ENCODE measurements at places on chromosomes 12 and 14. TPM values are rescaled to one million over a fixed set of nuclear protein-coding genes. Genes with fewer than 3 reads are reported as not detected.

DNA sequence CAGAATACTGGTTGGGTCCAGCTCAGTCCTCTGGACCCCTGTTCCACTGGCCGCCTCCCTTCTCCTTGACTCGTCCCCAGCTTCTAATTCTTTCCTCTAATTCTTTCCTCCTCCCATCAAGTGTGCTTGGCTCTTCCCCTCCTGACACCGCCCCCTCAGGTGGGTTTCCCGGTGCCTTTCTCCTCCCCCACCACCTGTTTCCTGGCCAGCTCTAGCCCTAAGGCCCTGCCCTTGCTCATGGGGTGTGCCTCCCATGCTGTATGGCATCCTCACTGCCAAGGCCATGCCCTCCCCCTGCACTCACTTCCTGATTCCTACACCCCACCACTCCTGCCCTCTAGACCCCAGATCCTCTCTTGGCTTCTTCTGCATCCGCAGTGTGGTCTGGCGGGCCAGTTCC, 12.1 kb upstream of the EML1 start:
- DNase-seq = no peak

DNA sequence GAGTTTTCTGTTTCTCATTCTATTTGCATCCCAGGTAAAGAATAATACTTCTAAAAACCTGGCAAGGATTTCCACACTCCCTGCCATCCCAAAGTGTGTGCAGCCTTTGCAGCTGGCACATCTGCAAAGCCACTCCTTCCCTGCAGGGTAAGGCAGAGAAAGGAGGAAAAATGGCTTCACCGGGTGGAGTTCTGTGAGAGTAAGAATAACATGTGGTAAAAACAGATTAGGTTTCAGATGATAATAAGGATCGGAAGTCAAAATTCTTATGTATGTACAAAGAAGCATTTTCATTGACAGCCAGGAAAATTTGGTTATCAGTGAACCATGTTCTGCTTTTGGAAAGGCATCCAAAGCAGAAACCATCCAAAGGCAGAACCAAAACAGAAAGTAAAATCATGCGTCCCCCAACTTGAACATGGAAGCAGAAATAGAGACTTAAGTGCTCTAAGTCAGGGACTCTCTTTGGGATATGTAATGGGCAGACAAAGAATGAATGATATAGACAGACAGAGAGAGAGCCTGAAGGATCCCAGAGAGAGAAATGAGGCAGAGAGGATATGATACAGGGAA, 192.6 kb upstream of the CCDC196 start:
- DNase-seq = no peak

- DNase-seq = no peak
Measured at GRCh38 chr12:53586745-53587144, 39.4 kb downstream of the ATF7 start.

- DNase-seq = no peak
Measured at GRCh38 chr14:74988993-74989392, 13.7 kb upstream of the EIF2B2 start.

DNA sequence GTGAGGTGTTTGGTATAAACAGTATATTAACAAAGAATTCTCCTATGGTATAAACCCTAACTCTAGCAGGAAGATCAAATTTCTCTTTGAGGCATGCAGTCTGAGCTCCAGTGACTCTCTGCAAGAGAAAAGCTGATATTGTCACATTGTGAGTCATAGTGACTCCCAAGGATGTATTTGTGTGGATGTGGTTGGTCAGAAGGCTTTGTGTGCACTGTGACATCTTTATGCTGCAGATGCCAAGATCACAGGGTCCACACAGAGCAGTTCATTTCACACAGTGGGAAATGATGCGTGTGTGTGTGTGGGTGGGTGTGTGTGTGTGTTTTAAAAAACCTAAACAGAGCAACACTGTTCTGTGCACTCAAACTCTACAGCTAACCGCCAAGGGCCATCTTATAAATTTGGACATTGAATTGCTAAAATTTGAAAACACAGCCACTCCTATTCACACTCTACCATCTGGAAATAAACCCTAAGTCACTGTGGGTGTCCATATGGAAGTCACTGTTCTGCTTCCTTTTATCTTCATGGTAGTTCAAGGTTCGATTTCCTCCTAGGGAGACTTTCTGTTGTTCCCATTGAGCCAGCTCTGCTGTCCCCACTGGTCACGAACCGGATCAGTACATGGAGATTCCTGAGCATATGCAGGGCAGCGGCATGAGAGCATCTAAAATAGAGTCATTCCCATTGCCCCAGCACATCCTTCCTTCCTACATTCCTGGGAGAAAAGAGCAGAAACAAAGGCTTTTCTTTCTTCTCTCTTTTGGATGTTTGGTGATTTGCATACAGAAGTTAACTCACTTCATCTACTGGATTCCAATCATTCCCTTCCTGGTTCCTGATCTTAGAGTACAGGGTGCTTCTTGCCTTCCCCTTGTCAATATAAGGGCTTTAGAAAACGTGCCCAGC, 727.6 kb downstream of the DIO2 start:
- DNase-seq = no peak

DNA sequence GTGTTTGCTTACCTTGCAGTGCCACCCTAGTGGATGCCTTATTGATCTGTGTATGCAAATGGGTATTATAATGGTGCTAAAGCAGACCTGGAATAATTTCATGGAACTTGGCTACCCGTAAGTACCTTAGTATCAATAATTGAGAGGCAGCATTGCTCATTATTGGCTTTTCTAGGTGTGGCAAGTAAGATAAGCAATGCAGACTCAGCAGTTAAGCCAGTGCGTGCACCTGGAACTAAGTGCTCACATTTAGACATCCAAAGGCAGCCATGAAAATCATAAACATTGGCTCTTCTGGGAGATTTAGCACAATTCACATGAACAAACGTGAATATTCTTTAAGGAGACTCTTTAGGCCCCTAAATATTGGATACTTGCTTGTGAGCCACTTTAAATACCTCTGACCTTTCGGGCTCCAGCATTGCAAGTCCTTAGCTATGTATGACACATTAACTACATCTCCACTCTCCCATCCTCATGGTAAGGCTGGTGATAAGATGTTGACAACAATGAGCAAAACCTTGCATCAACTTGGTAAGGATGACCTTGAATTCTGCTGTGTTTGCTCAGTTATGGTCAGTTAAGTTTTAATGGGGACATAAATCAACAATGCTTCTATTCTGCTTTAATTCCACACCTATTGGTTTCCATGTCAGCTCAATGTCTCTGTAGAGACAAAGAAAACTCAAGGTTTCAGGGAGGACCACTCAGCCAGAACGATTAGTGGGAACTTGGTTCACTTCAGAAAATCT, 112.0 kb downstream of the SLC5A8 start:
- no peak for DNase-seq

- DNase-seq = no peak
Measured at GRCh38 chr14:55399852-55400251, 11.8 kb downstream of the ATG14 start.

- no peak for DNase-seq
Measured at GRCh38 chr14:23694085-23694948, 58.2 kb downstream of the DHRS2 start.

DNA sequence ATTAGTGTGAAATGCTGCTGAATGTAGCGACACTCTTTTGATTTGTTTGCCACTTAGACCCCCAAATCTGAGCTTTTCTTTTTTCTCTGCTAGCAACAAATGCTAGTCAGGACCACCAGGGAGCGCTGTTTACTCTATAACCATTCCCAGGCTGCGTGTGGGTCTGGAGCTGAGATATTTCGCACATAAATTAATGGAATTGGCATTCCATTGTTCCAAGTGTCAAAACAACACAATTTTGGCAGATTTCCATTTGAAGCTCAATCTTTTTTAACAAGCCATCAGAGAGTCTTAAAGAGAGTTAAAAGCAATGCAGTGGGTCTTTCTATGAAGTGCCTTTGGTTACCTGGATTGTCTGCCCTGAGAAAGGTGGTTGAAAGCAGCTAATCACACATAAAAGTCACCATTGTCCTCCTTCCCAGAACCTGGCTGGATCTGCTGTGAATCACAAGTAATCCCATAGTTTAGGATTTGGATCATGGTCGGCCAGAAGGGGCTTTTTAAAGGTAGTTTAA, 7.4 kb upstream of the TMEM132C start:
- peak; percentile 7 for DNase-seq

DNA sequence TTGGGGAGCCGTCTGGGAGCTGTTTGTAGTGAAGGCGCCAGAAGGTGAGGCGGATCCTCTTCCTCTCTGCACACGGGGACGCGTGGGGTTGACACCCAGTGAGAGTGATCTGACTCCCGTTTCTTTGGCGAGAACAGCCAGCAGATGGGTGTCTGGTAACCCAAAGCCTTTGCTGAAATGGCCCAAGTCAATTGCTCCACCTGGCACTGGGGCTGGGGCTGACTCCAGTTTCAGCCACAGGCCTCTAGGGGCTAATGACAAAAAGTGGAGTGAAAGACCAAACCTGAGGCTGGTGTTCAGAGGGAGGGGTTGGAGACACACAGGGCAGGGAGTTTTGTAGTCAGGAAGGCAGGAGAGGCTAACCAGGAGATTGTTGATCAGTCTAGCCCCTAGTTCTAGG, 87.0 kb downstream of the FRMD6 start:
- DNase-seq = no peak

DNA sequence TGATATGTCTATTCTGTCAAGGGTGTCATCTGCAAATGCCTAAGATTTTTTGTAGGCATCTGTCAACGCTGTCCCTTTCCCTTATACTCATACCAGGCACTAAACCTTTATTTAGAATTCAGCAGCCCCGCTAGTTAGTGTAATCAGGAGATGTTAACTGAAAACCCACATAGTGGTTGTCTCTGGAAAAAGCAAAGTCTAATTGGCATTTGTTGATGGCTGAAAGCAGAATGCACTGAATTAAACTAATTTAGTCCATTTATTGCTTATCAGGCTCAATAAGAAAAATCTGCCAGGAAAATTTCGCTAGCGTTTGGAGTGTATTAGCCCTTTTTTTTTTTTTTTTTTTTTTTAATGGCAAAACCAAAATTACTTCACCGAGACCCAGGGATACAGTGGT, 34.5 kb downstream of the TDP1 start:
- DNase-seq = no peak

- DNase-seq = no peak
Measured at GRCh38 chr14:73758392-73759182, 44.4 kb upstream of the PNMA1 start.

DNA sequence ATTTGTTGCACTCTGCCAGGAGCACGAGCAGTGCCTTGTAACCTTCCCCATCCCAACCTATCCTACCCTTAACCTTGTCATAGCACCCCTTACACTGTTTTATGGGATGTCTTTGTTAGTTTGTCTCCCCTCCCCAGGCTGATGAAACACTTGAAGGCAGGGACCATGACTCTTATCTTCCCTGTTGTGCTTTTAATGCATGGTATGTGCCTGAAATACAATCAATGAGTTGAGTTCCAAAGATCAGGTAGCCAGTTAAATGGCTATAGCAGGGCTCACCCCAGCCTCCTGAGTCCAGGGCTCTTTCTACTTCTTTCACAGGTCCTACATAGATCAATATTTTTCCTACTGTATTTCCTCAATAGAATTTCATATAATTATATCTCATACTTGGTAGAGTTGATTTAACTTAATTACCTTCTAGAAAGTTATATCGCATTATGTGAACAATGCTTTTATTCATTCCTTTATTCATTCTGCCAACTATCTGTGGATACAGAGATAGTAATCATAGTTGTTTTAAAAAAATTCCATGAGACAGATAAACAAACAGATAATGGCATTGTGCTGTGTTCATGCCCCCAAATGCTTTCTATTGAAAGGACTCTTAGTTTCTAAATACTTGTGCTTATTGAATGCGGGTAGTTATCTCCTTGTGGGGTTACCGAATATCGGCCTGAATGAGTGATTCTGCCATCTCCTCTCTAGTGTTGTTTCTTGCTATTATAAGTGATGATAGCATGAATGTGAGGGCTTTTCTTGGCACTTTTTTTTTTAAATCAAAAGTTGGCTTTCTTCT, 347.4 kb downstream of the NPAS3 start:
- DNase-seq = no peak

GRCh38 chr12:124233041-124233796, 61.7 kb upstream of the RFLNA start:
- no peak for DNase-seq

DNA sequence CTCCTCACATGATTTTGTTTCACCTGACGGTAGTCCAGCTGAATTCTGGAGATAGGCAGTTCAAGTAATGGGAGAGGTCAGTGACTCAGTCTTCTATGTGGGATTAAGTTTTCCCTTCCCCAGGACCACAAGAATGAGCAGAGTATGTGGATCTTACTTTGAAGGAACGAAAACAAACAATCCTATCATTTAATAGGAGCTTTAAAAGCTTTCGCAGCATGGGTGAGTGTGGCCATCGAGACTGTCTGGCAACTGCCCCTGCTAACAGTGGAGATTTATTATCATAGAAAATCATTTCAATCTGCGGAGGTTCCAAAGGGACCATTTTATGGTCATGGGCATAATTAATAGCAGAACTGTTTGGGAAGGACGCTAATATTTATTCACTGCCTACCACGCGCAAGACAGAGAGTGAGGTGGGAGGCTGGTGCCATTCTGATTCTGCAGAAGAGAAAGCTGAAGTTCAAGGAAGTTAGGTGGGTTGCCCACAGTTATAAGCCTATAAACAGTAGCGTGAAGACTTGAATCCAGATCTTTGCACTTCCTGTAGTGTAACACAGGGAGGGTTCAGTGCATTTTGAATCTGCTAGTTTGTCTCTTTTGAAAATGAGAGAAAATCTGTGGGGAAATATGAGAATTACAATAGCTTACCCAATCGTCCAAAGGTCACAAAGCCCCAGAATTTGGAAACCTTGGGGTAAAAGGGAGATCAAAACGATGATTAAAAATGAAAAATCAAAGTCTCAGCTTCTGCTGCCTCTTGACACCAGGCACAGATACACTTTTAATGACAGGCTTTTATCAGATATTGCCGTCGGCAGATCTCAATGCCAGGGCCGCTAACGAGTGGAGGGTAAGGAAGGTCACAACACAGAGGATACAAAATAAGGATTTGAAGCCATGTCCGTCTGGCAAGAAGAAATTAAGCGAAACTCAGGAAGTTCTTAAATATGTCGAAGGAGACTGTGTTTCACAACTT, 209.6 kb downstream of the CRADD start:
- DNase-seq = no peak

GRCh38 chr12:68483592-68484383, 126.9 kb upstream of the RAP1B start:
- DNase-seq = peak; percentile 3

GRCh38 chr14:92846162-92846897, 52.2 kb downstream of the GOLGA5 start:
- DNase-seq = peak; percentile 72

DNA sequence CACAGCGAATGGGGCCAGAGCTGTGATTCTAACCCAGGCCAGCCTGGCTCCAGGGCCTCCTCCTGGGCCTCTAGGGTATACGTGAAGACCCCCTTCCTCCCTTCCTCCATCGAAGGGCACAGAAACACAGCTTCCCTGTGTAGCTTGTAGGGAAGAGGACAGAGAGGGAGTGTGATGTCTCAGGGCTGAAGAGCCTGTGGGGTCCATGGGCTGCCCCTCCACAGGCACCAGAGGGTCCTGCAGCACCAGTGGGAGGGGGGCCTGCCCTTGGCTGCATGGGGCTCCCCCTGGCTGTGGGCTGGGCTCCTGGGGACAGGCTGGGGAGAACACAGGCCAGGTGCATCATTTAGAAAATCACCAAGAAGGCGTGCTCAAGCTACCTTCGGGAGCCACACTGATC, 178.5 kb downstream of the CALM1 start:
- DNase-seq = no peak

The STXBP6 gene
- 34.5 TPM for total RNA-seq

The NID2 gene
- total RNA-seq = 40.1 TPM

The IFNG-AS1 gene
- not detected for total RNA-seq

The APOF gene
- total RNA-seq = not detected

The OTUB2 gene
- 0.64 TPM for total RNA-seq

The HOXC5 gene
- not detected for total RNA-seq

The RNASE2 gene
- total RNA-seq = not detected

The RFLNA gene
- under 0.01 TPM for total RNA-seq

The ZBTB25 gene
- 3.1 TPM for total RNA-seq

The GPR132 gene
- under 0.01 TPM for total RNA-seq

The ARID4A gene
- 10.6 TPM for total RNA-seq

The ADAM21 gene
- 0.26 TPM for total RNA-seq

The AKAP6 gene
- 0.25 TPM for total RNA-seq

Measured in dermis microvascular lymphatic vessel endothelial cell (primary cell).